ENCODE measurements at places on chromosomes 7 and 10.

GRCh38 chr7:152081088-152081487 lies 55.6 kb downstream of the GALNT11 start:
- DNase-seq, result no peak

GRCh38 chr7:77262316-77262715 lies 62.7 kb upstream of the FGL2 start:
- DNase-seq, result no peak

GRCh38 chr10:119668461-119668860 lies 17.3 kb downstream of the BAG3 start:
- DNase-seq, result no peak

GRCh38 chr10:126979311-126979710 lies 74.1 kb downstream of the DOCK1 start:
- no peak for DNase-seq

Measured in lower lobe of right lung (tissue), 2 donors.